ENCODE measurements at places on chromosomes 7 and 10.
A peak's percentile ranks its signal among the peaks of the same experiment; 100 is the strongest.

DNA sequence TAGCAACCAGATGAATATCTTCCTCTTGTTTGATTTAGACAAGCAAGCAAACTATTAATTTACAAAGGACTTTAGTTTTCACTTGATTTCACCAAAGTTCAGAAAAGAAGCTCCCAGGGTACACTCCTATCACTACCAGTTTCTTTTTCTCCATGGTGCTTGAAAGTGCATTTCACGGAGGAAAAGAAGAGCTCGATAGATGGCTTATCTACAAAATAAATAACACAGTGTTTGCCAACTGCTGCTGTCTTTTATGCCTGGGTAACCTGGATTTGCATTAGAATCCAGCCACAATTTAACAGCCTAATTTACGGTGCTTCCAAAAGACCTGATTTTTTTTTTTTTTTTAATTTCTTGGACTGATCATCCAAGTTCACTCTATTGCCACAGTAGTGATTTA lies 275.7 kb downstream of the GPR37 start:
- DNase-seq, result peak; percentile 64

DNA sequence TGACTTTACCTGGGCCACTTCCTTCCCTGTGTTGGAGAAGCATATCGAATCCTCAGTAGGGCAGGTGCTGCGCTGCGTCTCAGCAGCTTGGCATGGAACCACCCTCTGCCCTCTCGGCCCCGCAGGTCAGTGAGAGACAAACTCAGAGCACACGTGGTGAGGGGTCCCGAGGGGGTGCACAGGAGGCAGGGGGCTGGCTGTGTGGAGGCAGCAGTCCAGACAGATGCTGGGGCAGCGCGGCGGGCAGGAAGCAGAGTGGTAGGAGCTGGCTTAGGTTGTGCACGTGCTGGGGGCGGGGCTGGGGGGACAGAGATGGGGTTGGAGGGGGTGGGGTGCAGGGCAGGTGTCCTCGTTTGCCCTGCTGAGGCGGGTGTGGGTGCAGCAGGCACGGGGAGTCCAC lies 33.1 kb downstream of the NUB1 start:
- no peak for DNase-seq

- DNase-seq, result no peak
Measured at GRCh38 chr7:70788276-70788675, 343.7 kb upstream of the GALNT17 start.

DNA sequence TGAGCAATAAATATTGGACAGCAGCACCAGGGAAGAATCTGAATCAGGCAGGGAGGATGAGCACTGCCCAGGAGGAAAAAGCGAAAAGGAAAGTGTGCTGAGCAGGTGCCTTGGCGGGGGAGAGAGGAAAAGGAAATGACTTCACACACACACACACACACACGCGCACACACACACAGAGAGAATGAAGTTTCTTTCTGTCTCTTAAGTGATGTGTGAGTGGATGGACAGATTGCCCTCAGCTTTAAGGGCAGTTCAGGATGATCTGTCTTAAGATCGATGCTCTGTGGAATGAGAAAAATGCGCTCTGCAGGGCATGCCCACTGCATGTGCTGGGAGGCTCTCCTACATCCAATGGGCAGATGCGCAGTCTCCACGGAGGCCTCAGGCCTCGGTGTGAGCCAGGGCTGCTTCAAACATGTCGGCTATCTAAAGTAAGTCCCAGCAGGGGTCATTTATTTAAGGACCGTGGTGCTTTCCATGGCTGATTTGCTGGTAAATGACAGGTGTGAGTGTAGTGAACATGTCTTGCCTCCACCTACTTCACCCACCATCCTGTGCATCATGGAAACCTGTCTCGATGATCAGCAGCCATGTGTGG lies 2.5 kb upstream of the ACBD5 start:
- peak; percentile 2 for DNase-seq

DNA sequence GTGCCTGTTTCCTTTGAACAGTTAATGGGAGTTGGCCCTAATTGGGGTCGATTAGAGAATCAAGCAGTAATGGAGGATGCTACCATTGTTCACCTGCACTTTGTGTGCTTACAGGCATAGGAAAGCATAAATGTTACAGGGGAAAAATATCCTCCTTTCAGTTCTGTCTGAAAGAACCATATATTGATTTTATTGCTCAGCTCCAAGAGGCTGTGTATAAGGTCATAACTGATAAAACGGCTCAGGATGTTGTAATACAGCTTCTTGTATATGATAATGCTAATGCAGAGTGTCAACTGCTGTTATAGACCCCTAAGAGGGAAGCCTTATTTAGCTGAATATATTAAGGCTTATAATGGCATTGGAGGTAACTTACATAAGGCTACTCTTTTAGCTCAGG lies 32.9 kb upstream of the AKR1C2 start:
- no peak for DNase-seq

DNA sequence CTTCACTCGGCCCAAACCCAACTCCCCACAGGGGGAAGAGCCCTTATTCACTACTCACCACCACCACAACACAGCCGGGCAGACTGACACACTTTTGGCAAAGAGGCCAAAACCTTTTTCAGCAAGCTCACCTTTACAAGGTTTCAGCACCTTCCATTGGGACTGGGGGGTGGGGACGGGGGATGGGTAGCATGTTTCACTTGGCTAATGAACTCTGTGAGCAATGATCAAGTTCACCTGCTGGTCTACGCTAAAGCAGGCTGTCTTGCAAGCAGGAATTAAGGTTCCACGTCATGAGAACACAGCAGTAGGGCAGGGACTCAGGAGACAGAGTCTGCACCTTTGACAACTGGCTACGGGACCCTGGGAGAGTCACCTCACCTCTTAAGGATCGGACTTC lies 7.0 kb downstream of the FAM53B start:
- DNase-seq, result no peak

DNA sequence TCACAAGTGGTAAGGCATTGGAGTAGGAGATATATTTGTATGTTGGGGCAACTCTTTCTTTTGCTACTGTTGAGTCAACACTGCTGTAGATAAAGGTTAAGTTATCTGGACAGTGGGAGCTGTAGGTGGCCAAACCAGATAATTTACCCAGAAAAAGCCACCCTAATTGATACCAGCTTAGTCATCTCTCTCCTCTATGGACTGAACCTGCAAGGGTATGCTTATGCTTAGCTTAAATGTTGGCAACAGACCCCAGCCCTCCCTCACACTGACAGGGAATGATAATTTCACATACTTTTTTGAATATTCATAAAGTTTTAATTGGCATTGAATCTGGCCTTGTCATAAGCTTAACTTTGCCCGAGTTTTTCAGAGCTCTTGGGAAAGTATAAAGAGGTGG lies 66.3 kb downstream of the CREB5 start:
- peak; percentile 36 for DNase-seq

GRCh38 chr10:35336921-35337823 lies 863 bp downstream of the CCNY start:
- no peak for DNase-seq

- no peak for DNase-seq
Measured at GRCh38 chr7:139853506-139854123, 24.6 kb downstream of the TBXAS1 start.

DNA sequence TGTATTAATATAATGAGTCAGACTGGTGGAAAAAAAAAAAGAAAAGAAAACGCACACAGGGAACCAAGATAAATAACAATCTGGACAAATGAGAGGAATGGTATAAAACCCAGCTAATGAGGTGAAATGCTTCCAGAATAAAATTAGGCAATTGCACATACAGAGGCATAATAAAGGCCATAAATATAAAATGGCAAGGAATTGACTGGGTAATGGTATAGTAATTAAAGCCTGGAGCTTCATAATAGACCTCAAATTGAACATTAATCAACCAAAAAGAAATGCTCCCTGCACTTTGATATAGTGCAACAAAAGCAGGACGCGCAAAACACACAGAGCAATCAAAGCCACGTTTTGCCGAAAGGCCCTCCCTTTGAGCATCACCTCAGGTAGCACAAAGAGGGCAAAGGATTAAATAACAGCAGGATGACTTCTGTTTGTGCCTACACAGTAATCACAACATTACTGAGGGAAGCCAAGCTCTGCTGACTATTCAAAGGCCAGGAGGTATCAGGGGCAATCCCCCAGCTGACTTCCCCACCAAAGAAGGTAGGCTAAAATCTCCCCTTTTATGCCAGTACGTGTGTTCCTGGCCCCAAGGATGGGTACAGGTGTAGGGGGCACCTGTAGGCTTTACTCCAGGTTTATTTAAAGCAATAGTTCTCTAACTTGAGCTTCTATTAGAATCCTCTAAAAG lies 343.7 kb downstream of the ELMO1 start:
- no peak for DNase-seq

GRCh38 chr7:90465816-90466215 lies 3.6 kb upstream of the PTTG1IP2 start:
- DNase-seq, result no peak

DNA sequence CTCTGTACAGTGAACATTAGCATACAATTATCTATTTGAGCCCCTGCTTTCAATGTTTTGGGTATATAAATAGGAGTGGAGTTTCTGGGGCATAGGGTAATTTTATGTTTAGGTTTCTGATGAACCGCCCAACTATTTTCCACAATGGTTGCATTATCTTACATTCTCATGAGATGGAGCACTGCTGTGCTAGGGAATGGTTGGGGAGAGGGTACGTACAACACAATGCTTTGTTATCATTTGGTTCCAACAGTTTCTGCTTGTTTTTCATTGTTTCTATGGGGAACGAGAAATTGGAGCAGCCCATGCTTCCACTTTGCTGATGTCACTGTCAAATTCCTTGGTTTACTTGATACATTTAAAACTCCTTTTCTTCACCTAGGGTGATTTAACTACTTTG lies 1115.3 kb downstream of the REEP3 start:
- DNase-seq, result no peak

GRCh38 chr10:112360308-112361270 lies 13.3 kb upstream of the ACSL5 start:
- DNase-seq, result no peak
